Stimulated activated CD4-positive, alpha-beta T cell treated with anti-CD3 and anti-CD28 coated beads, TNF-alpha, amount 100 ng/mL, for 4 hours (primary cell): ENCODE measurements at places on chromosomes 12 and 14.

DNA sequence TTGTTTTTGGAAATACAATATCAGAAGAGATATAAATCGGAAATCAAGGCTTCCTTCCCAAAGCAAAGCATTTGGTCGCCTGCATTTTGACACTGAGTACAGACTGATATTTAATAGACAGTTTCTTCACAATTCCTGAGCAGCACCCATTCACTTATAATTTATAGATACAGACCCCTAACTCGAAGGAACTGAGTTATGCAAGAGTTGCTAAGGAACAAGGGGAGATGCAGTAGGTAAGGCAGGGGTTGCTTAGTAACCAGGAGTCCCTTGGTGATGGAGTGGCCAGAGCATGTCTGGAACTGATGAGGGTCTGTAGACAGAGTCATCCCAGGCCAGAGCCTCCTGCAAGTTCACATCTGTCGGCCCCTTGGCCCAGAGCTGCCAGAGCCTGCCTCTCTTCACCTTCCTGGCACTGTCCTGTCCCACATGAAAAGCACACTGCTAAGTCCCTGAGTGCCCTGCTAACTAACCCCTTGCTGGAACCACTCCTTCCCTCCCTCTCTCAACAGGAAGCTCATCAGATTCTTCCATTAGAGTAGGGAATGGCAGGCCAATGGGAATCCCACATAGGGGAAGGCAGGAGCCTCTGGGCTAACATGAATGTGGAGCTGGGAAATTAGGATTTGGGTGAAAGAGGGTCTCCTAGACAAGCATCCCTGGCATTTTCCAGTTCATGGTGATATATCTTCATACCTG lies 3.6 kb upstream of the DHRS2 start:
- DNase-seq, result no peak

DNA sequence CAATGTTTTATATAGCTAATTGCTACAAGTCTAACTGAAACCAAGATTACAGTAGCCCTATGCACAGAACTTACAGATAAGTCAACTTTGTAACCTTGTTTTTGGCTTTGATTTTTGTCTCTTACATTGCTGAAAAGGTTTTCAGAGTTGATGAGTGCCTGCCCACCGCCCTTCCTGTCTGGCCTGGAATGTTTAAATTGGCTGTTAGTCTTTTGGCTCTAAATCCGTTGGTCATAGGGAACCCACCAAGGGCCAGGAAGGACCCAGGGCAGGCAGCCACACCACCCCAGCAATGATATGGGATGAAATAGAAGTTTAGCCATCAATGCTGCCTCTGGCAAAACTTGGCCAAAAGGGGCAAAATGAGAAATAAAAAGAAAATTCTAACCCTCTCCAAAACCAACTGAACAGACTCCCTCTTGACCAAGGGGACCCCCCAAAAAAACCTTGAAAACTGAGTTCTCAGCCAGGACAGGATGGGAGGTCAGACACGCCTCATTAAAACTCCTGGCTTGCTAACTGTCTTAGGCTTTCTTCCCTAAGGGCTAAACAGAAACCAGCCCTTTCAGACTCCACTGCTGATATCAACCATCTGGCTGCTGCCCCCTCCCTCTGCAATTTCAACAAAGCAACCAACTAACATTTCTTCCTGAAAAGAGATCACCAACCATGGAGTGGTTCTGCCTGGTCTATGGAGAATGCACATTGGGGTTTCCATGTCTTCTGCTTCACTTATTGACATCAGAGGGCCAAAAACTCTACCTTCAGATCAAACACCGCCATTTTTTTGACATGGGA lies 242.1 kb upstream of the NOS1 start:
- no peak for DNase-seq

- no peak for DNase-seq
Observed at GRCh38 chr12:44876544-44877410, 662 bp upstream of the NELL2 start.

DNA sequence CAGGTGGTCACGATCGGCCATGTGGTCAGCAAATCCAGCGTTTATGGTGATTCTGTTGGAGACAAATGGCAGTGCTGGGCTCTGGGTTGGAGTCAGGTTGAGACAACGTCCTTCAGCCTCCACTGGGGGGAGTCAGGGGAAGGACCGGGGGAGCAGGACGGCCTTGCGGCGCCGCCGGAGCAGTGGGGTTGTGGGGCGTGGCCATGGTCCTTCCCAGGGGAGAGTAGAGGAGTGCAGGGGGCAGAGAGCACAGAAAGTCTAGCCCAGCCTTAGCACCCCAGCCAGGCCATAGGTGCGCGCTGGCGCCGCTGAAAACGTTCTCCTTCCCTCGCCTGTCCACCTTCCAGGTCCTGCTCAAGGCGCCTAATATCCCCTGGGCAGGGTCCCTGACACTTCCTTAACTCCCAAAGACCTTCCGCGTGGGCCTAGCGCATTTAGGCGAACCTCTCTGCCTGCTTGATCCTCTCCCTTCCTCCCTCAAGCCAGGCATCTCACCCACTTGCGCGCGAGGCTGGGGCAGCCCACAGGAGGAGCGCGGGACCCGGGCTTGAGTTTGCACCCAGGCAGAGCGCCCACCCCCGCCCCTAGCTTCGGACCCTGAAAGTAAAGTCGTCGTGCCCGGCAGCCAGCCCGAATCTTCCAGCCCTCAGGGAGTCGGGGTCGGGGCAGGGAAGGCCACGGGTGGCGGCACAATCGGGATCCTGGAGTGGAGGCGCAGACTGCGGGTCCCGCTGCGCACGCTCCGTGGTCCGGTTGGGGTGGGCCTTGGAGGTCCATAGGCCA lies 3.1 kb upstream of the KIF26A start:
- DNase-seq, result no peak

DNA sequence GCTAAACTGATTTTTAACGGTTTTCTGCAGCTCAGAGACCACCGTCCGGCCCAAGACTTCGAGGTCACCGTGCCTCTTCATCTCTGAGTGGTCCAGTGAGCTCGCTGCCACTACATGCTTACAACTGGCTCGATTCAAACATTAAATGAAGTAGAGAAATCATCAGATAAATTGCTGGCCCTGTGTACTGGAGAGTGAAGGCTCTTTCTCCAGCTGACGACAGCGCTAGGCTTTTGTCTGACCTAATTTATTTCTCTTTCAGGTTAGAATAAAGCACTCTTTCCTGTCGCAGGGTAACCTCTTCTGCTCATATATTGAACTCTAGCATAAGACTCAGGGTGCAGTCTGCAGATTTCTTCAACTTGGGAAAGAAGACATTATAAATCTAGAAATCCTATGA lies 6.4 kb downstream of the BCL11B start:
- no peak for DNase-seq

DNA sequence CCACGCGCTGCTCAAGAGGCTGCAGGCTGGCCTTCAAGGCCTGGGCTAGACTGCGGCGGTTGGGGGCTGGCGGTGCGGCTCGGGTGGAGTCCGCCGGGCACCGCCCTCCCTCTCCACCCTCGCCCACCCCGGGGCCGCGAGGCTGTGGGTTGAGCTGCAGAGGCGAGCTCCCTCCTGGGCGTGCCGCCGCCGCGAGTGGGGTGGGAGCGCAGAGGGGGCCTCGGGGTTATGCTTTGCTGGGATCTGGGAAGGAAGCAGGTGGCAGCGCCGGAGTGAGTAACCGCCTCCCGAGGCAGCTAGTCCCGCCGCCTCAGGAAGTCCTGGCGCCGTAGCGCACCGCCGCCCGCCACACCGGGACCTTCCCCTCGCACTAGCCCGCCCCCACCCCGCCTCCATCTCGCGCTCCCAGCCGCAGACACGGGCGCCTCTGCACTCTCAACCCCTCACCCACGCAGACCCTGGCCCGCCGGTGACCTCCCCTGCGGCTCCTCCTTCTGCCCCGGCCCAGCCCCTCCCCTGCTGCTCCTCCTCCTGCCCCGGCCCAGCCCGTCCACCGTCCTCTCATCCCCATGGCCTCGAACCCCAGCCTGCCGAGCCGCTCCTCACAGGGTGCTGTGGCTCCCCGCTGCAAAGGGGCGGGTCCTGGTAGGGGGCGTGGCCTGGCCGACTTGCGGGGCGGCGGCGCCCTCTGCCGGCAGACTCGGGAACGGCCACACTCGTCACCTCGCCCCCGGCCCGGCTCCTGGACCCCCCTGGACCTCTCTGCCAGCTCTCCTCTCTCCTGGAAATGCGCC lies 16.6 kb downstream of the TAMALIN start:
- peak; percentile 81 for DNase-seq
